ENCODE measurements at places on chromosomes 1 and 21.
A peak's percentile ranks its signal among the peaks of the same experiment; 100 is the strongest.

GRCh38 chr1:999725-1000356 lies at the start of gene HES4:
TSS of gene HES4 (minus strand) at chr1:1000097. CDS start at chr1:999973, 124 bp downstream.
- peak; percentile 96 for DNase-seq

- DNase-seq, result no peak
Observed at GRCh38 chr21:45304945-45305344, 17.2 kb upstream of the POFUT2 start.

- DNase-seq, result peak; percentile 31
Observed at GRCh38 chr1:211281320-211282022, 22.3 kb downstream of the RCOR3 start.

- no peak for DNase-seq
Observed at GRCh38 chr1:205387845-205388244, 31.1 kb upstream of the KLHDC8A start.

- DNase-seq, result peak; percentile 73
Observed at GRCh38 chr1:100009458-100009857, 39.7 kb downstream of the SLC35A3 start.
